Occipital lobe (tissue), 3 donors: ENCODE measurements at places on chromosomes 3 and 15.

GRCh38 chr15:72535911-72536310 lies 61.8 kb downstream of the ARIH1 start:
- no peak for DNase-seq

GRCh38 chr3:11601446-11602238 lies 42.1 kb downstream of the VGLL4 start:
- peak; percentile 13 for DNase-seq

DNA sequence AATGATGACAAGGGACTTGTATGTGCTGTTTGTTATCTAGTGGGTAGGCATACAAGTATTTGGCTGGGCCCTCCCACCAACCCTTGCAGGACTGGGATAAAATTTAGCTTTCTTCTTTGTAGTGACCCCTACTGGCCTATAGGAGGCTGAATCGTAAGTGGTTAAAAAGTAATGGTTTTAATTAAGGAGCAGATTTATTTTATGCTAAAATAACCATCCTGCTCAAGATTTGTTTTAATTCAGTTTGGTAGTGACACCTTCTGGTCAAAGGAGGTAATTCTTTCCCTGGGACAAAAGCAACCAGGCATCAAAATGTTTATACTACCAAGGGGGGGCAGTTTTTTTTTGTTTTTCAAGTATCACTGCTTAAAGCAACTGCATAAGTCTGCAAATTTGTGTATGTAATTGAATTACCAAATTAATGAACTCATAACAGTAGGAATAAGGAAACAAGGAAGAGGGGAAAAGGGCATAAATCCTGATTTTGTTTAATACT lies 70.7 kb downstream of the TOP2B start:
- no peak for DNase-seq

DNA sequence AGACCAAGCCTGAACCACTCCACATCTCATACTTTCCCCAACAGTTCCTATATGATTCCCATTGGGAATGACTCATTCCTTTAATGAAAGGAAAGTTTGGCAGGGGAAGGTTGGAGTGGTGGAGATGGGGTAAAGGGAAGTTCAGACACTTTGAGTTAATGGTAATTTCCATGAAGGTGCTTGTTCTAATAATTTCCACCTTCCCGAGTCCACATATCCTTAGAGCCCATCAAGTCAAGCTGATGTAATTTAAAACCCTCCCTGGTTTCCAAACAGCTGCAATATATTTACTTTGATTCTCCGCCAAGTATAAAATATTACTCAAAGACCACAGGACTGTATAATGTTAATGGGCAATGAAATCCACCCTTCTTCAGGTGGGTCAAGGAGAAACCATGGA lies 95.0 kb upstream of the GALNT15 start:
- no peak for DNase-seq

- no peak for DNase-seq
These were observed 38.8 kb downstream of the FBXO22 start for GRCh38 chr15:75942464-75942863.

GRCh38 chr3:12188328-12188648 lies 29.6 kb upstream of the TIMP4 start:
- DNase-seq: no peak

DNA sequence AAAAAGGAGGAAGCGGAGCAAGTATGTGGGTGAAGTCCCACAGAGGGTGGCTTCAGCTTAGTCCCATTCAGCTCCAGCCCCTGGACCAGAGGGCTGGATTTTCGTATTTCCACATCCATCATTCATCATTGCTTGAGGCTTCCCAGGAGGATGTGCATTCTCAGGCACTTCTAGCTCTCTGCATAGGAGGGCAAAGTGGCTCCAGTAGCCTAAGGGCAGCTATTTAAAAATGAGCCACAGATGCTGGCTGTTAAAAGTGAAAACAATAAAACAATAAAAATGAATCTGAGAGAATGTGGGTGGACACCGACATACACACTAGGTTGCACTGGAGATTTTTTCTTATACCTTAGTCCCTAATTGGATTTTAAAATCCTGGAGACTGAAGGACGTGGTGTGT lies 629.2 kb upstream of the ZNF385D start:
- DNase-seq: no peak

DNA sequence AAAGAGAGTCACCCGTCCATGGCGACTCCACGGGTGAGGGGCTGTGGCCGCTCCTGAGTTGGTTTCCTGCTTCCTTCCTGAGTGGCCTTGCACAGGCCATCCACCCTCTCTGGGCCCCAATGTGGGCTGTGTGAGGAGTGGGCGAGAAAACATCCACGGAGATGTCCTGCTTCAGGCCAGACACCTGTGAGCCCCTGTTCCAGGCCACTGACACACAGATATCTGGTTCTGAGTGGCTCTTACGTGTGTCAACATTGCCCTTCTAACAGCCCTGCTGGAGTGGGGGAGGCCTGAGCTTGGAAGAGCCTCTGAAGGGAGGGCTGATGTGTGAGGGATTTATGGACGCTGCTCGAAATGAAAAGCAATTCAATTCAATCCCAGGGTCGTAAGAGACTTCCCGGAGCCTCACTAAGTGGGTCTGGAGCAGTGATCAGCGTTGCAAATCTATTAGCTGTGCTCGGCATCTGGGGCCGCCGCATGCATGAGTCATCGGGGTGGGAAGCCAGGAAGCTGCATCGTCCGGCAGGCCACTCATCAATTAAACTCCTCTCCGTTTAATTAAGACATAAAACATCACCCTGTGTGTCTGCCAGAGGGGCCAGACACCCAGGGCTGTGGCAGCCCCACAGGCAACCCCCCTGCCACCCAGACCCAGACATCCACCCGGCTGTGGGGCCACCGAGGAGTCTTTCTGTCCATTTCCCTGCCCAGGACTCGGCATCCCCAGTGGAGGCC lies 20.0 kb upstream of the PRR23E start:
- no peak for DNase-seq

DNA sequence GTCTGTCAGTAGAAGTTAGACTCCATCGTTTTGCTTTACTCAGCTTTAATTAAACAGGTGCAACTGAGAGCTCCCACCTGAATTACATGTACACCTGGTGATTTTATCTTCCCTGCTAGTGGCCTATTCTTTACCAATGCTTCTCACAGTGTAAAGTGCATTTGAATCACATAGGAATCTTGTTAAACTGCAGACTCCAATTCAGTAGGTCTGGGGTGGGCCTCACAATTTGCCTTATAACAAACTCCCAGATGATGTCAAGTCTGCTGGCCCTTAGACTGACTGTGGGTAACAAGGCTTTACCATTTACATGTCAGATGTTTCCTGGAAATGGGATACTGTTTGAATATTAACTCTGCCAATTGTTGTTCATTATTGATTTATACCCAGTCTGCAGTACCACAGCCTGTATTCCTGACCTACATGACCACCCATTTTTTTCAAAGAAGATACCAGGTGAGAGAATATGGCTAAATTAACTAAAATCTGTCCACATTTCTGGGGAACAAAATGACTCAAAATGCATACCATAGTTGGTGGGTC lies 37.2 kb downstream of the CMSS1 start:
- DNase-seq: no peak

GRCh38 chr3:109131276-109131675 lies 5.2 kb upstream of the C3orf85 start:
- no peak for DNase-seq

- no peak for DNase-seq
These were observed 239.3 kb downstream of the EPHB1 start for GRCh38 chr3:135034291-135034768.

- no peak for DNase-seq
These were observed 5.7 kb downstream of the SLC28A1 start for GRCh38 chr15:84889991-84890669.

GRCh38 chr3:27076815-27077630 lies 292.2 kb downstream of the NEK10 start:
- DNase-seq: no peak

- no peak for DNase-seq
These were observed 272.1 kb downstream of the UACA start for GRCh38 chr15:70491201-70491621.

GRCh38 chr3:120353463-120353862 lies 4.3 kb upstream of the LRRC58 start:
- DNase-seq: no peak

DNA sequence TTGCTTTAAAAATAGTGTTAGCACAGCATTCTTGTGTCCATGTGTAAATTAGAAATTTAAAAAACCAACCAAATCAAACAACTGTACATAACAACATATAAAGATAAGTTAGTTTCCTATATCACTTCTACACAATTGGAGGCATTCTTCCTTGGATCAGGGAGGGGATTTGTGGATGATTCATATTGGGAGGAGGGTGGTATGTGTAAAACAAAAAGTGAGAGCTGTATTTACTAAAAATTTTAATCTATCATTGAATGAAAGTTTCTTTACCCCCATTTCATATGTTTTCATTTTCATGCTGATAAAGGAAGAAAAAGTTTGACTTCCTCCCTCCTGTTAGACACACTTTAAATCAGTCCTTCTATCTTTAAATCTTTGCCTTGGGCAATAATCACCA lies 325.0 kb downstream of the SATB1 start:
- DNase-seq: no peak

DNA sequence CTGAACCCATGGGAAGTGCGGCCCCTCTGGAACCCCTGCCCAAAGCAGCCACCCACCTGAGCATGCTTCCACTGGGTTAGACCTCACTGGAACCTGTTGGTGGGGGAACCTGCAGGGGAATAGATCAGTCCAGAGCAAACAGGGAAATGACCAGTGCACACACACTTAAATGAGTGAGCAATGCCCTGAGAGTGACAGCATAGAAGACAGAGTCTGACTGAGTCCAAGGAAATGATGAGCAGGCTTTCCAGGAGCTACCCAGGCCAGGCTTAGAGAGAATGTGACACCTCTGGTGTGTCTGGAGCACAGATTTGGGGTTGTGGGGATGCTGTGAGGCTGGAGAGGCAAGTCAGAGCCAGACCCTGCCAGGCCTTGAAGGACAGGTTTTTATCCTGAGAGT lies 28.5 kb downstream of the PLA1A start:
- no peak for DNase-seq

- no peak for DNase-seq
These were observed 24.7 kb upstream of the SCAANT1 start for GRCh38 chr3:63936925-63937324.

DNA sequence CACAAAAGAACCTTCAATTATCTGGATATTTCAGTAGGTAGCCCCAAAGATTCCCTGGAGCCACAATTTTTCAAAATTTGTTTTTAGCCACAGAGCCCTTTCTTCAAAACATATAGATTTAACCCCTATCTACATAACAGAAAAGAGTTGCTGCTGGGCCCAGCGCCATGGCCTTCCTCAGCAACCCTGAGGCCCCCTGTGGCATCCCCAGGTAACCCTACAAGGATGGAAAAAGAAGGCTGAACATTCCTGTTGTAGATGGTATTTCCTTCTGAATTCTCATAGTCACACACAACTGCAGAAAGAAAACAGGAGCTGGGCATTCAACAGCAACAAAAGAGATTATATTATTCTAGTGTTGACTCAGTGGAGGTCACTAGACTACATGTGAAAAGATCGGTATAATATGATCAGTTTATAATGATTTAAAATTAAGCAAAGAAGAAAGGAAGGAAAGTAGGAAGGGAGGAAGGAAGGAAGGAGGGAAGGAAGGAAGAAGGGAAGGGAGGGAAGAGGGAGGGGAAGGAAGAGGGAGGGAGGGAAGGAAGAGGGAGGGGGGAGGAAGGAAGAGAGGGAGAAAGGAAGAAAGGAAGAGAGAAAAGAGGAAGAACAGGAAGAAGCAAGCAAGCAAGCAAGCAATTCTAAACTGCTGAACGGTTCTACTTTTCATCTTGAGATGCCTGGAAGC lies 342.5 kb upstream of the NR2F2 start:
- DNase-seq: no peak

DNA sequence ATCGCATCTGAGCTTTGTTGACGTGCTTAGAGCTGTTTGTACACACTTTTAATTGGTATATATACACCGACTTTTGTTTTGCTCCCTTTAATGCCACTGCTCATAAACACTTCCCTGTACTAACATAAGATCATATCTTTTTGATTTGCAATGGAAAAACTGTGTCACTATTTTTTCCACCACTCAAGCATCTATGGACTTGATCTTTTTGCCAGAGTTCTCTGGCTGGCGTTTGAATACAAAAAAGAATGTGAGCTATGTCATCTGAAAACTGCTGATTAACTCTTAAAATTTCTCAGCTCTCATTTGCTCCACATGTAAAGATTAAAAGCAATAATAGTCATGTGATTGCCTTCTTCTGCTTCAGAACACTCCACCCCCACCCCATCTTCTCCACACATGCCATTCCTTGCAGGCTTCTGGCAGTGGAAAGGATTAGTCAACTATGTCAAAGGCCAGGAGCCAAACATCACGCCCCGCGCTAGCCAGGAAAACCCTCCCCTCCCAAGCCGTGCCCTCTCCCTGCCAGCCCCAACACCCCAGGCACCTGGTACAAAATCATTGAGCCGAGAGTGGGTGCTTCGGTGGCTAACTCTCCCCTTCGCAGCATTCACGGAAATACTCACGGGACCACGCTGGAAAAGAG lies 123.4 kb upstream of the MEF2A start:
- no peak for DNase-seq

DNA sequence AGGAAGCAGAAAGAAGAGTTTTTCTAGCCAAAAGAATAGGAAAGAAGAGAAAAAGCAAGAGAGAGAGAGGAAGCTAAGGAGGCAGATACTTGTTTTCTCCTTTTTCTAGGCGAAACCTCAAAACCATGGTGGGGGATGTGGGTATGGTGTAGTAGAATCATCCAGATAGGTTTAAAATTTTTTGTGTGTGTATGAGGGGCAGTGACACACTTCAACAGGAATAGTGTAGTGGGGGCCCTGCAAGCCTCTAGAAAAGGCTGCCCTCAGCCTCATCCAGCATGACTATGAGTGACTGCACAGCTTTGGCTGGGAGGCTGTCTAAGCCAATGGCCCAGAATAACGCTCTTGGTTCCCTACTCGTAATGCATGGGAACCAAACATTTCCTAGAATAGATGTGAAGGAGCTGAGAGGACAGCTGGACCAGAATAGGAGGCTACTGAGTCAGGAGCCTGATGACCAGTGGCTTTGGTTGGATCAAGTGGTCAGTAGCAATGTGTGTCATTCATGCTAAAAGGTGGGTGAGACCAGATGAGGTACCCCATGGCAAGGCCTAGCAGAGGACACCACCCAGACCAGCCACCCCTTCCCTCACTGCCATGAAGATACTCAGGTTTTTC lies 24.4 kb downstream of the MOBP start:
- DNase-seq: no peak
